ENCODE measurements at places on chromosomes 5 and 9.

GRCh38 chr5:138910546-138911185, 35.5 kb upstream of the LRRTM2 start:
- no peak for DNase-seq

GRCh38 chr9:14260101-14260500, 53.8 kb downstream of the NFIB start:
- DNase-seq = no peak

DNA sequence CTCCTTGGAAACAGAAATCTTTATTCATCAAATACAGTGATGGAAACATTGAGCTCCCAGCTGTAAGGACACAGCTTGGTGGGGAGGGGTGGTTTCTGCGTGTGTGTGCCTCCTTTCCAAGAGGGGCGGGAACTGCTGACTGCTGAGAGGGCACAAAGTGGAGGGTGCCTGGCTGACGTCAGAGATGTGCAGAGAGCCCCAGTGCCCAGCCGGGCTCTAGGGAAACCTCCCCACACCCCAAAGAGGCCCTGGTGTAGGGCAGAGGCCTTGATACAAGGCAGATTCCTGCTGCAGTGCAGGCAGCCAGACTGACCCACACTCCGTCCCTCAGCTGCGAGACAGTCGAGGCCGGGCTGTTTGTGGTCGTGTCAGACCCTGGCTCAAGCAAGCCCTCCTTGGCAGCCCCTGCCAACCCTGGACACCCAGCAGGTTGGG, 191.0 kb downstream of the CACNA1B start:
- no peak for DNase-seq

DNA sequence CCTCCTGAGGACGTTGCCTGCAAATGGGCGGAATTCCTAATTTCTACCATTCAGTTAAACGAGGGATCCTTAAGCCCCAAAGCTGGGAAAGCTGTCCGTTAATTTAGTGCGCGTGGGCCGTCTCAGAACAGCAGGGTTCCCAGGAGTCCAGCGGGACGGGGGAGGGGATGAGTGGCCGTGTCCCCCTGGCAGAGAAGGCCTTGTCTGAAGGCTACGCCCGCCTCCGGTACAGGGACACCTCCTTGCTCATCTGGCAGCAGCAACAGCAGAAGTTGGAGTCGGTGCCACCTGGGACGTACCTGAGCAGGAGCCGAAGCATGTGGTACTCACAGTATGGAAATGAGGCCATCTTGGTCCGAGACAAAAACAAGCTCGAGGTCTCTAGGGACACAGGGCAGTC, 1.3 kb downstream of the BRD3OS start:
- no peak for DNase-seq

DNA sequence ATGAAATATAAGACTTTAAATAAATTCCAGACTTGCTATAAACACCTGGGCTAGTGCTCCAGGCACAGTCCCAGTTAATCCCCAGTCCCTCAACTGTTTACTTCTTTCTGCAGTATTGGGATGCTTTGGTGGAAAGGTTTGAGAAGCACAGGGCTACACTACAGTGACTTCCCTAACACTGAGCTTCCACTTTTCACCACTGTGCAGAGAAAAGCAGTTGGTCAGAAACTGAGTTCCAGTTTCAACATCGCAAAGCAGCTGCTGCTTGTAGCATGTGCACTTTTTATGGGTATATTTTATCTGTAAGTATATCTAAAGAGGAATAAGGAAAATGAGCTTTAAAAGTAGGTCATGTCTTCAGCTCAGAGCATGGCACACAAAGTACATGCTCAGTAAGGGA, 339.7 kb downstream of the NTRK2 start:
- no peak for DNase-seq

DNA sequence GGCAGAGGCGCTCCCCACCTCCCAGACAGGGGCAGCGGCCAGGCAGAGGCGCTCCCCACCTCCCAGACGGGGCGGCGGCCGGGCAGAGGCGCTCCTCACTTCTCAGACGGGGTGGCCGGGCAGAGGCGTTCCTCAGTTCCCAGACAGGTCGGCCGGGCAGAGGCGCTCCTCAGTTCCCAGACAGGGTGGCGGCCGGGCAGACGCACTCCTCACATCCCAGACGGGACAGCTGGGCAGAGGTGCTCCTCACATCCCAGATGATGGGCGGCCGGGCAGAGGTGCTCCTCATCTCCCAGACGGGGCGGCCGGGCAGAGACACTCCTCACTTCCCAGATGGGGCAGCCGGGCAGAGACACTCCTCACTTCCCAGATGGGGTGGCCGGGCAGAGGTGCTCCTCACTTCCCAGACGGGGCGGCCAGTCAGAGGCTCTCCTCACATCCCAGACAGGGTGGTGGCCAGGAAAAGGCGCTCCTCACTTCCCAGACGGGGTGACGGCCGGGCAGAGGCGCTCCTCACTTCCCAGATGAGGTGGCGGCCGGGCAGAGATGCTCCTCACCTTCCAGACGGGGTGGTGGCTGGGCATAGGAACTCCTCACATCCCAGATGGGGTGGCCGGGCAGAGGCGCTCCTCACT, 75.1 kb downstream of the CARTPT start:
- DNase-seq = no peak

GRCh38 chr9:13734601-13735000, 455.1 kb upstream of the MPDZ start:
- DNase-seq = no peak

- no peak for DNase-seq
Observed at GRCh38 chr5:95743877-95744276, 12.7 kb downstream of the RHOBTB3 start.

Data from activated T-cell treated with anti-CD3 and anti-CD28 coated beads, Interleukin-2, amount 50 U/mL, for 1 hour (primary cell).